Naive thymus-derived CD8-positive, alpha-beta T cell (primary cell): ENCODE measurements at places on chromosomes 2 and 18. TPM values are rescaled to one million over a fixed set of nuclear protein-coding genes. Genes with fewer than 3 reads are reported as not detected.

Gene NGEF
- not detected for polyA plus RNA-seq

GRCh38 chr2:62718225-62718822 is 12.8 kb downstream of the EHBP1 start:
- no peak for DNase-seq

- DNase-seq, result no peak
Measured at GRCh38 chr2:129722306-129723019, 257.0 kb upstream of the RAB6C start.

DNA sequence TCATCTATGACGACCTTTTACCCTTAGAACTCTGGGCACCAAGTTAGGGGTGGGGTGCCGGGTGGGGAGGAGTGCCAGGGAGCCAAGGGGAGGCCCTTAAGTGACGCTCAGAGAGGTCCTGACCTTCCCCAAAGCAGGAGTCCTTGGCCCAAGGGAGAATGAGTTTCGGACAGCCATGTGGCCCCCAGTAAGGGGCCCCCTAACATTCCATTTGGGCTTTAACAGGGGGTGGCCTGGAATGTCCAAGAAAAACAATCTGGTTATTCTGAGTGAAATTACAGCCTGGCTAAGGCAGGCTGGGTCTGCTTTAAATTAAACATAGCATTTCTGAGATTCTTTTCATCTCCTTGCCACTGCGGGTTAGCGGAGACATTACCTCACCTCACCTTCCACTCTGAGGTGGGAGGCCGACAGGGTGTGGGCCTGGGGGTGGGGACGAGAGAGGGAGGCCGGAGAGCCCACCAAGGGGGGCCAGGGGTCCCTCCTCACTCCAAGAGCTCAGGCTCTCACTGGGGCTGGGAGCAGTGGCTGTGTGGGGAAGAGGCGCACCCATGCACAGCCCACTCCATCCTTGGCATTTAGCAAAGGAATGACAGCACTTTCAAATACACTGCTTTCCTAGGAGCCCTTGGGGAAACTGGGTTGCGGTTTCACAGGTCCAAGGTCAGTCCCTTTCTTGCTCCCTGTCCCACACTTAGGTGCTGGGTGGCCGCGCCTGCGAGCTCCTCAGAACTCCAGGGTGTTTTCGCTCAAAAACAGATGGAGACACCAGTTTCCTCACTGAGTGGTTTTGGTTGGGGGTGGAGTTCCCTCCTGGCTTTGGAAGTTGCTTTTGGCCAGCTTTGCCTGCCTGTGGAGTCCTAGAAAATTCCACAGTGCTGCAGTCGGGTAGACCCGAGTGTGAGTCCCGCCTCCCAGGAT is 107.4 kb downstream of the POLR1A start:
- peak; percentile 51 for DNase-seq

Gene RAB6C
- polyA plus RNA-seq, result not detected

Gene RDH14
- polyA plus RNA-seq, result 52.1 TPM

- no peak for DNase-seq
Measured at GRCh38 chr2:196066291-196067087, 2.1 kb downstream of the DNAH7 start.

Gene PROKR1
- not detected for polyA plus RNA-seq

DNA sequence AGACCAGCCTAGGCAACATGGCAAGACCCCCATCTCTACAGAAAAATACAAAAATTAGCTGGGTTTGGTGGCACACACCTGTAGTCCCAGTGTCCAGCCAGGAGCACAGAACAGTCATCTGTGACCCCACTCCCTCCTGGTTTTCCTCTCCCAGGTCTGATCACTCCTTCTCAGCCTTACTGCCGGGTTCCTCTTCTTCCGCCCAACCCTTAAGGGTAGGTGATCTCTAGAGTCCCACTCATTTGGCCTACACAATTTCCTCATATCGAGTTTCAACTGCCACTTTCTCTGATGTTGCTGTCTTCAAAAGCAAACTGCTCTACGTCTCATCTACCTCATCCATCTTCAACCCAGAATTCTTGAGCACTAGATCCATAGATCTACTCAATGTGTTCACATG is 13.4 kb upstream of the MAT2A start:
- DNase-seq, result no peak

GRCh38 chr2:196927376-196928225 is 1.1 kb upstream of the PGAP1 start:
- peak; percentile 17 for DNase-seq

Gene STK16
- polyA plus RNA-seq, result 21.6 TPM

Gene SLC8A1
- polyA plus RNA-seq, result not detected

DNA sequence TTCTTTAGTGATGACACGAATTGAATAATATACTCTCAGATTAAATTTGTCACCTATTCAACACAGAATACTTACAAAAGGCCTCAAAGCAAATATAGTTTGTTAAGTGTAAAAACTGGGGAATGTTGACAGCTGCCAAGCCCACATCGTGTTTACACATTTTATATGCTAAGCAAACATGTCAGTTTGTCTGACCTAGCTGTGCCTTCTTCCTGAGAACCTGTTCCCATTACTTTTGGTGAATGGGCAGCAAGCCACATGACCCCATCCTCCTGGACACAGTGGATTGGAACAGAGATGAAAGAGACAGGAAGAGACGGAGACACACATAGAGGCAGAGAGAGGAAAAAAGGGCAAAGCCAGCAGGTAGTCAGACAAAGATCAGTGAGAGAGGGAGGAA is 22.9 kb upstream of the CUL3 start:
- DNase-seq, result no peak

DNA sequence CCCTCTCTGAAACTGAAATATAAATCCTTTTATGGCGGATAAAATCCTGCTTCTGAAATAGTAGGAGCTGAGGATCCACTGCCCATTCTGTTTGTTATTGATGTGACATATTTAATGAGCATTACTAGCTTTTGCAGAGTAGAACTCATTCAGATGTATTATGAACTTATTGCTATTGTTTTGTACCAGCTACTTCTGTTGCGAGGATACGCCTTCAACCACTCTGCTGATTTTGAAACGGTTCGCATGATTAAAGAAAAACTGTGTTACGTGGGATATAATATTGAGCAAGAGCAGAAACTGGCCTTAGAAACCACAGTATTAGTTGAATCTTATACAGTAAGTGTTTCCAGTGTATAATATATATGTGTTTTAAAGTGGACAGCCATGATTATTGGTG is 27.7 kb downstream of the ACTR2 start:
- no peak for DNase-seq

- no peak for DNase-seq
Measured at GRCh38 chr2:197312186-197312585, 1.6 kb upstream of the ANKRD44 start.

GRCh38 chr2:228600265-228600664 is 418.8 kb upstream of the SPHKAP start:
- no peak for DNase-seq

Gene CD8B
- polyA plus RNA-seq, result 2,487 TPM

GRCh38 chr18:9808295-9809241 is 77.2 kb upstream of the TXNDC2 start:
- no peak for DNase-seq

DNA sequence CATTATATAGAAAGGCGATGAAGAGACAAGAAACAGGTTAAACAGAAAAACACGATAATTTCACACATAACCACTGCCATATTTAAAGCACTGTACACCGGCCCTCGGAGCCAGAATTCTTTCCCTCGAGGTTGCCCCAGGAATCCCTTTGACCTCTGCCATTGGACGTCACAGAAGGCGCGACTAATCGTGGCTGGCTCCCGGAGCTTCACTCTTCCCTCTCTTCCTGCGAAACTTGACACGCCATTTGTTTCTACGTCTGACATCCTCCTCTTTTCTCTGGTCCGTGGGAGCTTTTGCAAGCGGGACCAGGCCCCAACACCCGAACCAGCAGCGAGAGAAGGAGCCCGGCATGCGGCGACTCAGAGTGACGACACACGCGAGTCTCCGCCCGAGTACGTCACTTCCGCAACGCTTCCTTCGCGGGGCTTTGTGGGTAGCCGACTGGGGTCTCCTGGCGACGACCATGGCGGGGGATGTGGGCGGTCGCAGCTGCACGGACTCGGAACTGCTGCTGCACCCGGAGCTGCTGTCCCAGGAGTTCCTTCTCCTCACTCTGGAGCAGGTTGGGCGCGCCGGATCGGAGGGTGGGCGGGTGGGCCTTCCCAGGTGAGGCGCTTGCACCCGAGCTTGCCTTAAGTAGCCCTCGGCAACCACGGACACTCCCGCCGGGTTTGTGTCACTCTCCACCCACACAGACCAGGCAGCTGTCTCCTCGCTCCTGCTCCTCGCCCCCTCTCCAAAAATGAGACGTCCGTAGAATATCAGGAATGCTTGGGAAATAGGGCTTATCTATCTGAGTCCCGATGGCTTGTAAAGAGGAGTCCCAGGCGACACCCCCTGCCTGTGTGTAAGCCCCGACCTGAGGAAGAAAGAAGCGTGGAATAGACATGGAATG is at the start of gene C2orf49:
Gene C2orf49, plus strand, starts transcription at position 419 of the 898 bp plus-strand sequence. Its CDS starts 48 bp downstream, at position 467.
- peak; percentile 85 for DNase-seq

DNA sequence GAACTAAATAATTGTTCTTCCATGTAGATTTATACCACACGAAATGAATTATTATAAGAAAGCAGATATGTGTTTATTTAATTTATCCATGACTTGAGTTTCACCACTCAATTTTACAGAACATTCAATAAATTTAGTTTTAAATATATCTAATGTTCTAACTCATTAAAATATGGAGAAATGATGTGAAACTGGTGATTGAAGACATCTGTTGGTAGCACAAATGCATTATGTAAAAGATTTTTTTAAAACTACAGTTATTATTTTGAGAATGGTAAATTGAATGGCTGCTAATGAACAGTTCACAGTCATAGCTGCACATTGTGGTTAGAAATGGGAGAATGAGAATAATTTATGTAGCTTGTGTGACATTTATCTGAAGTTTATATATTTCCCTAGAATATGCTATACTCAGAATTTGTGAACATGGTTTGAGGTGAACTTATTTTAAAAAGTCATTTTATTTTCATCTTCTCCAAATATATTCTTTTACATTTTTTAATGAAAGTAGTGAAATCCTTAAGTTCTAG is 203.5 kb downstream of the DPP4 start:
- DNase-seq, result no peak

GRCh38 chr2:54946220-54946805 is 103.9 kb downstream of the RTN4 start:
- DNase-seq, result no peak

Gene CRACDL
- polyA plus RNA-seq, result 0.12 TPM

DNA sequence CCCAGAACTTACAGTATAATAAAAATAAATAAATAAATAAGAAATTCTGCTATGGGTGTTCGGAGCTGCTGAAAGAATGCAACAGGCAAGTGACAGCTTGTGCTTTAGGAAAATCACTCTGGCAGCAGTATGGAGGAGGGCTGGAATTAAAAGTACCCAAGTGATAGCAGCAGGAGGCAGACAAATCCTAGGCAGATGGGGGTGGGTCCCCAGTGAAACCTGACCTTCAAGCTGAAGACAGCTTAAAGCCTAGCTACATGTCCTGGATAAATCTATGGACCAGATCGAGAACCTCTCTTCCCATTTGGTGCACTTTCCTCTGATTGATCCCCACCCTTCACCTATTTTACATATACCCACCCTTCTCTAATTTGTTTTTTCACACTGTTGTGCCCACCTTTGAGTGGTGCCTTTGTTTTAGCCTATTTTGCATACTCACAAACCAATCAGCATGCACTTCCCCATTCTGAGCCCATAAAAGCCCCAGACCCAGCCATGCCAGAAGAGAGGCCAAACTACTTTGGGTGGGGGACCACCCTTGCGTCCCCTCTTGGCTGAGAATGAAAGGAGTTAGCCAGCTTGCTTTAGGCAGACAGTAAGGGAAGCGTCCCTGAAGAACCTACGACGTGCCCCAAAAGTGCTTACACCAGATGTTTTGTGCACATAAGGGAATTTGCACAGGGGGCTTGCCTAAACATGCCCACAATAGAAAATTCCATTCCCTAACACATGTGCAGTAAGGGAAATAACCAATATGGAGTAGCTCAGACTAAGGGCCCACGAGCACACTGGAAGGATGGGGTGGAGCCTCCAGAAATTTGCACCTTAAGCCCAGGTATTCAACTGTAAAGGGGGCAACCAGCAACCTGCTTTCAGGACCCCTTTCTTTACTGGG is 3.0 kb downstream of the METTL8 start:
- no peak for DNase-seq

DNA sequence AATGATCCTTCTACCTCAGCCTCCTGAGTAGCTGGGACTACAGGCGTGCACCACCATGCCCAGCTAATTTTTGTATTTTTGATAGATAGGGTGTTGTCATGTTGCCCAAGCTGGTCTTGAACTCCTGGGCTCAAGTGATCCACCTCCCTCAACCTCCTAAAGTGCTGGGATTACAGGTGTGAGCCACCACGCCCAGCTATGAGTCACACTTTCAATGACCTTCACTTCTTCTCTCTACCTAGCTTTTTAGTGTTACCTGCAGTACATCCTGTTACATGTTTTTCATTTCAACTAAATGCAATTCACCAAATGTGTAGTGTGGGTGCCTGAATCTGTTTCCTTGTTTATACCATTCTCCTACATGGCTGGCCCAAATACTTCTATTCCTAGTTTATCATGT is 64.0 kb downstream of the SLC39A10 start:
- no peak for DNase-seq

DNA sequence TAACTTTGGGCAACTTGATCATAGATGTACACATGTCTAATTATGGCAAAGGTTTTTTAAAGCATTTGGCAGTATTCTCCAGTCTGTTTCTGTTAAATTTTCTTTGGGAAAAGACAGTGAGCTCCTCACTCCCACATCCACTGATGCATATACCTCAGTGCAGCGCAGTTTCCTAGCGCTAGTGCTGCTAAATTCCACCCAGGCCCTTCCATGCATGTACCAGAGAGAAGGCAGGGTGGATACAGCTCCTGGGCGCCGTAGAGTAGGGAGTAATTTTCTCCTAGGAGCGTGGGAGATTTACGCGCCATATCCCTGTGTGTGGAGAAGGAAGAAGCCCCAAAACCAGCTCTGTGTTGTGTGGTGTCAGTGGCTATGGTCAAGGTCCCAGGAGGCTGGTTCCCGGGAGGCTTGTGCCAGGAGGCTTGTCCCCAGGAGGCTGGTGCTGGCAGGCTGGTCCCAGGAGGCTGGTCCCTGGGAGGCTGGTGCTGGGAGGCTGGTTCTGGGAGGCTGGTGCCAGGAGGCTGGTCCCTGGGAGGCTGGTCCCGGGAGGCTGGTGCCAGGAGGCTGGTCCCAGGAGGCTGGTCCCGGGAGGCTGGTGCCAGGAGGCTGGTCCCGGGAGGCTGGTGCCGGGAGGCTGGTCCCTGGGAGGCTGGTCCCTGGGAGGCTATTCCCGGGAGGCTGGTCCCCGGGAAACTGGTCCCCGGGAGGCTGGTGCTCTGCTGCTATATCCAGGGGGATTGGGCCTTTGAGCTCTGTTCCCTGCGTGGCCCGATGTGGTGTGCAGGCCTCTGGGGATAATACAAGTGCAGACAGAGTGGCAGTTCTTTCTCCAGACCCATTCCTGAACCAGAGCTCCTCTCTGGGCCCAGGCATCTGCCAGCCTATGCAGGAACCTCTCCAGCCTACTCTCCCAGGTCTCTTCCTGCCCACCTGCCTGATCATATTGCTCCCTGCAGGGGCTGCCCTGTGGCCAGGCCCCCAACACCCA is 161.2 kb downstream of the SEPTIN10 start:
- no peak for DNase-seq

Gene IL36A
- polyA plus RNA-seq, result not detected

DNA sequence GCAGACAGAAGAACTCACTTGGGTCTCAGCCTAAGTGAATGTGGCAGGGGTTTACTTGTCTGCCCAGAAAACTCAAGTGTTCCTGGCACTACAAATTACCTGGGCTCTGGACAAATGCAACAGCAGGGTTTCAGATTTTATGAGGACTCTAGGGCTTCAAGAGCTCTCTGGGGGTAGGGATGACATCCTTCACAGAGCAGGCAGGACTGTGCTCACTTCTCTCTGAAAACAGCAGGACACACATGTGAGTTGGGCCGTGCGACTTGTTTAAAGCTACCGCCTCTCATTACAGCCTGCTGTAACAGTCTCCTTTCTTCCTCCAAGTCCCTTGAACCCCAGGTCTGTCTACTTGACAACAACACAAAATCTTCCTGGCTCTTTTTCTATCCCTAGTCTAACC is 212.6 kb downstream of the EN1 start:
- no peak for DNase-seq
